ENCODE measurements at places on chromosomes 13 and 19.

DNA sequence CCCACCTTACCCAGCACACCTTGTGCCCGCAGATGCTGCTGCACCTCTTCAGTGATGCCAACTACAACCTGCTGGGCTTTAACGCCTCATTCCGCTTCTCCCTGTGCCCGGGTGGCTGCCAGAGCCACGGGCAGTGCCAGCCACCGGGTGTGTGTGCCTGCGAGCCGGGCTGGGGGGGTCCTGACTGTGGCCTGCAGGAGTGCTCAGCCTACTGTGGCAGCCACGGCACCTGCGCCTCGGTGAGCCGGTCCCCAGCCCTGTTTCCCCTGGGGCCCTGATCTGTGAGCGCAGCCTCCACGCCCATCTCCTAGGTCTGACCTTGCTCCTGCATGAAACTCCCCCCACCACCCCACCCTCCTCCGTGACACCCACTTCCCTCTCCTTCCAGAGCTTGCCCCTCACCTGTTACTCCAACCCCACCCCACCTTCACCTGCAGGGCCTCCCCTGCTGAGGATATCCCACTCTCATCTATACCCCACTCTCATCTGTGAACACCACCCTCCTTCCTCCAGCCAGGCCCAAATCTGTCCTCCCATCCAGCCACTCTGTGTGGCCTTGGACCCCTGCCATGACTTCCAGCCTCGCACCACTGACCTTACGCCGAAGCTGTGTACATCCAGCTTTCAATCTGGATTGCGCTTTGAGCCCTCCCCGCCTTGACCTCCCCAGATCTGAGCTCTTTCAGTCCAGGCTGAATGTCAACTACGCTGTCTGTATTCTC is 8.7 kb downstream of the MEGF8 start:
- no peak for DNase-seq

GRCh38 chr19:9065457-9066014 is 21.3 kb upstream of the OR1M1 start:
- no peak for DNase-seq

DNA sequence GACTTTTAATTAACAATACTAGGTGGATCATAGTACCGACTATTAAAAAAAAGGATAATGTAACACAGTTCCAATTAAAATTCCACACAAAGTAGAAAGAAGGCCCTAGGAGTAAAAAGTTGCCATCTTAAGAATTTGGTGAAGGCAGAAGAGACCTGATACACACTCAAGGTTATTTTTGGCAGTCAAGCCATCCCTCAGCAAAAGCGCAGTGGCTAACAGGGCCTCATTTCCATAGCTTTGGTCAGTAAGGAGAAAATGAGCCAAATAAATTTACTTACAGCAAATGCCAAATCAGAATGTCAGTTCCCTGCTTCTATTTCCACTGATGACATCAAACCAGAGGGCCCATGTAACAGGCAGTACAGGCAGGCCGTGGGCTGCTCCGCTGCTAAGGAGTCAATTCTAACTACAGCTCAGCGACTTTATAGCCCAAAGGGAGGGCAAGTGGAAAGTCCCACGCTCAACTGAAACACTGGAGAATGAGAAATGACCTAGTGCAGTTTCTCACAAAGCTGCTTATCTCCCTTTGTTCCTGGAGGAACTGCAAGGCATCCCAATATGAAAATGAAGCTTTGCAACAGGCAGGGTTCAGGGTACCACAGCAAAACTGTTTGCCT is 6.3 kb downstream of the ARGLU1 start:
- DNase-seq: peak; percentile 36

GRCh38 chr13:23630349-23631093 is 60.3 kb downstream of the TNFRSF19 start:
- no peak for DNase-seq
